Neuronal stem cell (in vitro differentiated cells): ENCODE measurements at places on chromosomes 4 and X.

DNA sequence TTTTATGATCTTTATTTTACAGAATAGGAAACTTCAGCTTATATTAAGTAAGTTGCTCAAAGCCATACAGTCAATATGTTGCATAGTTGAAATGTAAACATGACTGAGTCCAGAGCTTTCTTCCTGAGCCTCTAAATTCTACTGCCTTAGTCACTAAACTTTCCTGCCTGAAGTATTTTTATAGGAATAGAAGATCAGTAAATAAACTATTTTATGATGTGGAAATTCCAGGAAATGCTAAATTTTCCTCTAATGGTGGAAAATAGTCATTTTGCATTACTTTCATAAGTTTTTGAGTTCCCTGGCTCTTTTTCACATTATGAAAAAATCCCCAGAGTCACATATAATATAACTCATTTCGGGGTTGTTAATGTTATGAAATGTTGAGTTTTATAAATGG, 182.8 kb downstream of the BANK1 start:
- no peak for DNase-seq

DNA sequence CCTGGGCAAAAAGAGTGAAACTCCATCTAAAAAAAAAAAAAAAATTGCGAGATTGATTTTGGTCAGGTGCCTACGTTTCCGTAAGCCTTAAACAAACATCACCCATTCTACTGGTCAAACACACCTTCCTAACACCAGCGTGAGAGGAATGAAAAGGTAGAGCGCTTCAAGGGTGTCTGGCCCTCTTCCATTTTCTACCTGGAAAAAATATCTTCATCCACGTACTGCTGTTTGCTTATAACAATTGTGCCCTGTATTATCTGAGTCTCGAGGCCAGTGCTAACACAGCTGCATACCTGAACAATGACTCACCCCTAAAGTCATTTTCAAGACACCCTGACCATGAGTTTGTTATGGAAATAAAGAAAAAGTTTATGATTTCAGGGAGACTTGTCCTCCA, 13.9 kb downstream of the TMSB4X start:
- DNase-seq, result no peak

DNA sequence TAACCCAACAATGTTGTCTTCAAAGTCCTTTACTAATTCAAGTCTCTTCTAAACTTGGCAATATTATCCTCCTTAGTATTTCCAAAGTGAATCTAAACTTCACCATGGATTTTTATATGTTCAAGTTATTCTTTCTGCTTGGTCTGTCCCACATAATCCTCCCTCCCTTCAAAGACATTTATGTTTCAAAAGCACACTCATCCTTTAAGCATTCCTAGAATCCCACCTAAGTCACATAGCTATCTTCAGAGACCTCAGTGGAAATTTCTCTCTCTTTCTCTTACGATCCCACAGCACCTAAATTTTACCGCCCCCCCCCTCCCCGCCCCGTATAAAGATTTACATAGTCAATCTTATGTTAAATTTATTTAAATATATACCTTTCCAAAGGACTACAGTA, 314.9 kb upstream of the GRIA3 start:
- DNase-seq, result no peak

- no peak for DNase-seq
Observed at GRCh38 chr4:70718811-70719604, 2.8 kb upstream of the RUFY3 start.

DNA sequence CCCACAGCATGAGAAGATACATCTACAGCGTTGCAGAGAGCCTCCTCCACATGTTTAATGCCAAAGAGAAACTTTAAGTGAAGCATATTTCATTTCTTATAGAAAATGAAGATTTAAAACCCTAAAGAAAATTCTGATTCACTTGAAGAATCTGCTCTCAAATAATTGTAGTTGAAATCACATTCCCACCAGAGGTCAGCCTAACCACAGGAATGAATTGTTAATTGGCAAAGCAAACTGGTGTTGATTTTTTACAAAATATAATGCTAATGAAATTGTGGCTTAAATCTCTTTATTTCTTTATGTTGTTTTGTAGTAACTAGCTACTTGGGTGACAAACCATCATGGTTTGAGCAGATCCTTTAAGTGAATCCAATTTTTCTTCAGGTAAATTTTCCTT, 31.1 kb upstream of the WDR17 start:
- peak; percentile 24 for DNase-seq

DNA sequence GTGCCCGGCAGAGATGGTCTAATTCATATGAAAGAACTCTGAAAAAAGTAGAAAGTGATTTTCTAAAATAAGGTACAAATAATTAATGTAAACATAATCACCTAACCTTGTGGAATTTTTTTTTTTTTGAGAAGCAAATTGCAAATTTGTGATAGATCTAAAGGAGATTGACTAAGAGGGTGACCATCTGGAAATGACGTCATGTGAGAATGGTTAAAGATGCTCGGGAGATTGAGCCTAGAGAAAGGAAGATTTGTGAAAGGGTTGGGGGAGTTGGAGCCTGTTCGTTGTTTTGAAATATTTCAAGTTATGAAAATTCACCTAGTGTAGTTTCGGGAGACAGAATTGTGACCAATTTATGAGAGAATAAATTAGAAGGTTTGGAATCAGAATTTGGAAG, 115.7 kb upstream of the ANK2 start:
- DNase-seq, result no peak

- no peak for DNase-seq
Observed at GRCh38 chrX:78452356-78452755, 124.9 kb upstream of the CYSLTR1 start.
